ENCODE measurements at places on chromosomes 4 and X. TPM values are rescaled to one million over a fixed set of nuclear protein-coding genes. Genes with fewer than 3 reads are reported as not detected.

Gene FGB
- not detected for total RNA-seq

Gene CT45A10
- total RNA-seq: not detected

DNA sequence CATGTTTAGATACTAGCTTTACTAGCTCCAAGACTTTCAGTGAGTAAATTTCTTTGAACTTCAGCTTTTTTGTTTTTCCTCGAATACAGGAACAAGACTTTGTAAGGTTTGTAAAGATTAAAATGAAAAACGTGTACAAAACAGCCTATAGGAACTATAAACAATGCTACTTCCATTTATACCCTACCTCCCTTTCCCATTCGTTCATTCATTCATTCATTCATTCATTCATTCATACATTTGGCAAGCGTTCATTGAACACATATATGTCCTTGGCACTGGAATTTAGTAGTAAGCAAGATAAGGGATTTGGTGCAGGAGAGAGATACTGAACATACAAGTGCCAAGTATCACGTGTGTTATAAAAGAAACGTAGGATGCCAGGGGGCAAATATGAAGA, 65.4 kb upstream of the NAP1L5 start:
- DNase-seq: no peak

DNA sequence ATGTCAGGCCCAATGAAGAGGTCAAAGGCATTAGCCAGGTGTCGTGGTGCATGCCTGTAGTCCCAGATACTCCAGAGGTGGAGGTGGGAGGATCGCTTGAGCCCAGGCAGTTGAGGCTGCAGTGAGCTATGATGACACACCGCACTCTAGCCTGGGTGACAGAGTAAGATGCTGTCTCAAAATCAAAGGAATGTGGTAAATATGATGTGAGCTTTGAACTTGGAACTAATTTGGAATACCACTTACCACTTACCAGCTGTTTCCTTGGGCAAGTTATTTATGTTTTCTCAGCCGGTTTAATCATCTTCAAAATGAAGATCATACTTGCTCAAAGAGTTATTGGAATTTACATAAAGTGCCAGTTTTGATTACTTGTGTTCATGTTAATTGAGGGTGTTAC, 23.8 kb upstream of the SEPSECS start:
- no peak for DNase-seq

DNA sequence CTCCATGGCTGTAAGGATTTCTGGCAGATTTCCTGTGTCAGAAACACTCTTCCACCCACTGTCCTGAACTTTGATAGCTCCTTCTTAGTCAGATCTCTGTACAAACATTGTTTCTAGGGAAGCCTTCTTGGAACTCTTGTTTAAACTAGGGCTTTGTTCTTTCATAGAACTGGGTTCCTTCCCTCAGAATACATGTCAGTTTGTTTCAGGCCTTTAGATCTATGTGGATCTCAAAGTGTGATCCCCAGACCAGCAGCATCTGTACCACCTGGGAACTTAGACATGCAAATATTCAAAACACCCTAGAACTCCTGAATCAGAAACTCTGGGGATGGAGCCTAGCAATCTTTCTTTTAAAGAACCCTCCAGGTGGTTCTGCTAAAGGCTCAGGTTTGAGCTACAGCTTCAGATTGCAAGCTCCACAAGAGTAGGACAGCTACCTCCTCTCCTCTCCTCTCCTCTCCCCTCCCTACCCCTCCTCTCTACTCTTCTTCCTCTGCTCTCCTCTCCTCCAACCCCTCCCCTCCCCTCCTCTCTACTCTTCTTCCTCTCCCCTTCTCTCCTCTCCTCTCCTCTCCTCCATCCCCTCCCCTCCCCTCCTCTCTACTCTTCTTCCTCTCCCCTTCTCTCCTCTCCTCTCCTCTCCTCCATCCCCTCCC, 12.7 kb downstream of the RASSF6 start:
- DNase-seq: no peak

GRCh38 chr4:163568843-163569242, 74.4 kb downstream of the TMA16 start:
- DNase-seq: no peak

All from CD4-positive, alpha-beta T cell (primary cell).